ENCODE measurements at places on chromosomes 6 and 20. TPM values are rescaled to one million over a fixed set of nuclear protein-coding genes. Genes with fewer than 3 reads are reported as not detected.

GABRR1 gene
- polyA plus RNA-seq, result not detected

CST1 gene
- polyA plus RNA-seq, result not detected

DNA sequence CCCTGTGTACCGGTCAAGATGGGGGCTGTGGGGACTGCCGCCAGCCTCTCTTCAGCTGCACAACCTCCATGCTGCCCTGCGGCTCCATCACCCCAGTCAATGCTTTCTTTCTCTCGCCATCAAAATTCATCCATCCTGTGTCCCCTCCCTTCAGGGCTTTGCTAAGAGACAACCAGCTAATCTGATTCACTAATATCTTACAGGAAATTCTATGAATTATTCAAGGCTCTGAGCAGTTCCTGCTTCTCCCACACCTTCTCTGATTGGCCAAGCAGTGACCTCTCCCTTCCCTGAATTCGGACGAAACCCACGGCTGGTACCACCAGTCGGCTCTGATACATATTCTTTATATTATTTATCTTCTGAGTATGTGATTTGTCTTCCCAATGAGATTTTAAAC is 13.8 kb downstream of the ITPR3 start:
- no peak for DNase-seq

DNA sequence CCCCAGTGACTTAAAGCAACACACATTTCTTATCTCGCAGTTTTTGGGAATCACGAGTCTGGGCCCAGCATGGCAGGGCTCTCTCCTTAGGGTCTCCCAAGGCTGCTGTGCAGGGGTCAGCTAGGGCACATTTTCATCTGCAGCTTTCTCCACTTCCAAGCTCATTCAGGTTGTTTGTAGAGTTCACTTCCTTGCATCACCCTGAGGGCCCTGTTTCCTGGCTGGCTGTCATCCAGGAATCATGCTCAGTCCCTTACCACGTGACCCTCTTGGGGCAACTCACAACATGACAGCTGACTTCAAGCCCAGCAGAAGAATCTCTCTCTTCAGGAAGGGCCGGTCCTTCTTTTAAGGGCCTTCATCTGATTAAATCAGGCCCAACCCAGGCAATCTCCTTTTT is 21.3 kb downstream of the SNAP25 start:
- DNase-seq, result no peak
